ENCODE measurements at places on chromosomes 6 and 20. TPM values are rescaled to one million over a fixed set of nuclear protein-coding genes. Genes with fewer than 3 reads are reported as not detected.
A peak's percentile ranks its signal among the peaks of the same experiment; 100 is the strongest.

DNA sequence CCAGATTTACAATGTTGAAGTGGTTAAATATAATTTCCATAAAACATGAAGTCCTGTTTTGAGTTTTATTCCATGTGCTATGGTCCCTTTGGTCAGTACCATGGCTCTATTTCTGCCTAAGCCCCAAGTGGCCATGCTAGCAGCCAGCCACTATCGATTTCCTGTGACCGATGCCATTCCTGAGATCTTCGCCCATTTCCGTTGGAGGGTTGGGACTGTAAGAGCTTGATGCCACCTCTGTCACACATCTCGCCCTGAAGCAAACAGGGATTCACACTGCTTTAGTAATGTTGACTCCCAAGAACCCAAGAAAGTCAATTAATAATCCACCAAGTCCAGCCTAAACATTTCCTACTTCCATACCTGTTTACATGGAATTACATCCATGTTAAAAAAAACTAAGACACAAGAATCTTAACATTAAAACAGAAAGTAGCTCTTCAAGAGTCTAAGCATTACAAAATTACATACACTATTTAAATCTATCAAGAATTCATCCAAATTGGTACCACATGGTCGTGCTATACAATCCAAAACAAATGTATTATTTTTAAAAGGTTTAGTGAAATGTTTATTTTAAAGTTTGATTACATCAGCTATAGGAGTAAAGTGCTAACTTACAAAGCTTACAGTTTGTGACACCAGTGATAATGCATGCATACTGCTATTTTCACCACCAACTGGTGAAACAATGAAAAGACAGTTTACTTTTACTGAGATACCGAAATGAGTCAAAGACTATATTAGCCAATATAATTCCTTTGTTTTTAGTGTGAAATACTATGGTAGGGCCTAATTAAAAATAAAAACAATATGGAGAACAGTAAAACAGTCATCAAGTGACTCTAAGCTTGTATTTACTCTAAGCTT, 2.5 kb downstream of the RBM39 start:
- DNase-seq = no peak

GRCh38 chr6:127347178-127347577, 3.8 kb upstream of the ECHDC1 start:
- DNase-seq = no peak

- DNase-seq = no peak
Measured at GRCh38 chr6:160507420-160507819, 156.7 kb downstream of the LPA start.

- peak; percentile 83 for DNase-seq
Measured at GRCh38 chr6:7468382-7469081, 72.9 kb upstream of the DSP start.

- DNase-seq = no peak
Measured at GRCh38 chr6:160523223-160523622, 140.9 kb downstream of the LPA start.

DNA sequence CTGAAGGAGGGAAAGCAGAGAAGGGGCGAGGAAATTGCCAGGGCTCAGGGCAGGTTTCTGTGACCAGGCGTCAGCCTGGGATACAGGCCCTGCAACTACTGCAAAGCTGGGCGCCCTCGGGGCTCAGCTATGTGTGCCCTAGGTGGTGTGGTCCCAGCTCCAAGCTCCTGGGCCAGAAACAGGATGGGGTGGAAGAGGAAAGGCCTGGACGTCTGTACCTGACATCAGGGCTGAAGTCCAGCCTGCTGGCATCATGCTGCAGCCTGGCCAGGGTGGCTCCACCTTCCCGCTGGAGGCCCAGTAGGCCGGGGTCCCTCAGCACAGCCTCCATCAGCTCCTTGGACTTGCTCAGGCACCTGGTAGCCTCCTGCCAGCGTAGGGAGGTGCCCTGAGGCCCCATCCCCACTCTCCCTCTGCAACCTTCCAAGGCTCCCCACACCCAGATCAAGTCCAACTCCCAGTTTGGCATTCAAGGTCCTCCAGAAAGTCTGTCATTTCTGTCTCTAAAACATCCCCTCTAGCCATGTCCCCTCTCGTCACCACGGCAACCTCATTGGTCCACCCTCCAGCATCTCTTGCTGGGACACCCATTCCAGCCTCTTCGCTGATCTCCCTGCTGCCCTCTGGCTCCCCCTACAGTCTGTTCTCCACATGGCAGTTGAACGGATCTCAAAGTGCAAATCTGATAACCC, 38.2 kb downstream of the KIAA1755 start:
- DNase-seq = peak; percentile 80

DNA sequence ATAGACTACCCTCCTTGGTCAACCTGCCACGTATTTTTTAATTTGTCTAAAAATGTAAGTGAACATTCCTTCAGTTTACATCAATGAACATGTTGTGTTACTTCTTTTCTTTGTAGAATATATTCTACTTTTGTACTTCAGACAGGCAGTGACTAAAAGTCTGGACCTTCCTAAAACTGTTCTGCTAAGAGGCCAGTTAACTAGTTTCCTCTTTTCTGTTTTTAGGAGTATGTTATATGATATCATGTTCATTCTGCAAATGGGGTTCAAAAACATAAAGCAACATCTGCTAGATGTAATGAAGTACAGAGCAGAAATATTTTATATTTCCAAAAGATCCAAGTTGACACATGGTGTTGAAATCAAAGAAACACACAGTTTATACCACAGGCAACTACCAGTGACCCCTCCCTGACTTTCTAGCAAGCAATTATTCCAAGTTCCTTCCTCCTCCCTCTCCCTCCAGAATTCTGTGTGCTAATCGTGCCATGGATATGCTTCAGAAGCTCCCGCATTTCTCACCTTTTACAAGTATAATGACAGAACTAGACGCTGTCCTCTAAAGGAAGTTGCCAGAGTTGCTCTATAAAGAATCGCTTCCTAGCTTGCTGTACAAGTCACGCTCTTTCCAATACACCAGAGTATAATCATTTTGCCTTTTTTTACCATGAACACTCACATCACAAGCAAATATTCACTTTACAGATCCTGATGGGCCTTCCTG, 64.7 kb downstream of the ARHGAP18 start:
- DNase-seq = no peak

- DNase-seq = no peak
Measured at GRCh38 chr6:124714728-124715127, 247.5 kb upstream of the RNF217 start.

DNA sequence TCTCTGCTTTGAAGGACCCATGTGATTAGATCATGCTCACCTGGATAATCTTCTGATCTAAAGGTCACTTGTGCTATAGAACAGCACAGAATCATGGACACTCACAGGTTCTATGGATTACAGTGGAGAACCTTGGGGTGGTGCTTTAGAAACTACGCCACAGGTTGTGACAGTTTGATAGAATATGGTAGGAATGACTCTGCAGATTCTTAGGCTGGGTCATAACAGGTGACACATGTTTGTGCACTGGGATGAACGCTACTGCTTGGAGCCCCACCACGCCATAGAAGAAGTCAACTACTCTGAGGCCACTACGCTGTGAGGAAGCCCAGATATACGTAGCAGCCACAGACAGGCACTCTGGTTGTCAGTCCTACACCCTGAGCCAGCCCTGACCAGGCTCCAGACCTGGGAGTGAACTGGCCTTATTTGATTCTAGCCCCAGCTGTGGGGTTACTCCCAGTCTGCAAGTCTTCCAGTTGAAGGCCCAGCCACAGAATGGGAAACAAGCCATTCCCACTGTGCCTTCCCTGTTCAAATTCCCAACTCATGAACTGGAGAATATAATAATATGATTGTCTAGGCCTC, 99.0 kb upstream of the SLC24A3 start:
- DNase-seq = no peak

- DNase-seq = no peak
Measured at GRCh38 chr6:152879681-152880080, 103.2 kb downstream of the FBXO5 start.

DNA sequence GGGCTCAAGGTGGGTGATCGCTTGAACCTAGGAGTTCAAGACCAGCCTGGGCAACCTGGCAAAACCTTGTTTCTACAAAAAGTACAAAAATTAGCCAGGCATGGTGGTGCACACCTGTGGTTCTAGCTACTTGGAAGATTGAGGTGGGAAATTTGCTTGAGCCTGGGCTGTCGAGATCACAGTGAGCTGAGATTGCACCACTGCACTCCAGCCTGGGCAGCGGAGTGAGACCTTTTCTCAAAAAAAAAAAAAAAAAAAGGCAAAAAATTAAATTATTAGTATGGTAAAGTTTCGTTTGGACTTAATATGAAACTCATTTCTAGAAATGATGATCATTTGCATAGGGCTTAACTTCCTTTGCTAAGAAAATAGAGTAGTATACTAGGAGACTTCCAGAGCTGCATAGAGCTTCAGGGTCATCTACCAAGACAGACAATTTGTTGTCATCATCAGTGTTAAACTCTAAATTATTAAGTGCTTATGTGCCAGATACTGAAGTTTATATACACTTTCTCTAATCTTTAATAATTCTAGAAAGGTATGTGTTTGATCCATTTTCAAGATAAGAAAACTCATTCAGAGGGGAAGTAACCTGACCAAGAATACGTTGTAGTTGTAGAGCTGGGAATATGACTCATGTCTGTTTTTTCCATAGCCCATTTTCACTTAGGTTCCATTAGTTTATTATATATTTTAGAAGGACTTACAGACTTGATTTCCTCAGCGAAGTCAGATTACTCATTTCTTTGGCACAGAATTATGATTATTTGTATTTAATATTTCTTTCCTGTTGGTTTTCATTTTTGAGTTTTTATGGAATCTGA, 84.5 kb downstream of the SLC16A10 start:
- no peak for DNase-seq

DNA sequence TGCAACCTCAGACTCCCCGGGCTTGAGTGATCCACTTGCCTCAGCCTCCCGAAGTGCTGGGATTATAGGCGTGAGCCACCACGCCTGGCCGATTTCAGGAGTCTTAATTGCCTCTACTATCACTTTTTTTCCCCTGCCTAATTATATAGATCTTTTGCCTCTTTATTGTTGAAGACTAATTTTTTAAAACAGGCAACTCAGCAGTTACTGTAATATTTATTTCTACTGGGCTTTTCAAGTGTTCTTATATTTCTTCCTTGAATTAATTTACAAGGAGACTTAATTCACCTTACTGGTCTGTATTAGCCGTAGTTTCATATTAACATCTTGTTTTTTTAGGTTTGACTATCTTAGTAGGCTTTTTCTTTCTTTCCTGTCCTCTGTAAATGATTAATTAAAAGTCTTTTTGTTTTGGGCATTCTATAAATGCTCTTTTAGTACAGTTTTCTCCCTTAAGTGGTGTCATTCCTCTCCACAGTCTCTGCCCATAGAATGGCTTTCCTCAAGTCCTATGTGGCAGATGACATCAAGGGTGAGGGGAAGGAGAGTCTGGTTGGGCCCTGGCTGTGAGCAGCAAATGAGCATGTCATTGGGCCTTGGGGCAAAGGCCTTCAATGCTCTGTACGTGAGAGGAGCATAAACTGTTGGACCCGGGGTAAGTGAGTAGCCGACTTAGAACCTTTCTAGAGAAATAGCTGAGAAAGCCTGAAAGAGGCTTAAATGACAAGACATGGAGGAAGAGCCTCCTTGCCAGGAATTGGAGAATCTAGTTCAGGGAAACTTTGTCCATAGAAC, 36.0 kb downstream of the ANKS1A start:
- no peak for DNase-seq

DNA sequence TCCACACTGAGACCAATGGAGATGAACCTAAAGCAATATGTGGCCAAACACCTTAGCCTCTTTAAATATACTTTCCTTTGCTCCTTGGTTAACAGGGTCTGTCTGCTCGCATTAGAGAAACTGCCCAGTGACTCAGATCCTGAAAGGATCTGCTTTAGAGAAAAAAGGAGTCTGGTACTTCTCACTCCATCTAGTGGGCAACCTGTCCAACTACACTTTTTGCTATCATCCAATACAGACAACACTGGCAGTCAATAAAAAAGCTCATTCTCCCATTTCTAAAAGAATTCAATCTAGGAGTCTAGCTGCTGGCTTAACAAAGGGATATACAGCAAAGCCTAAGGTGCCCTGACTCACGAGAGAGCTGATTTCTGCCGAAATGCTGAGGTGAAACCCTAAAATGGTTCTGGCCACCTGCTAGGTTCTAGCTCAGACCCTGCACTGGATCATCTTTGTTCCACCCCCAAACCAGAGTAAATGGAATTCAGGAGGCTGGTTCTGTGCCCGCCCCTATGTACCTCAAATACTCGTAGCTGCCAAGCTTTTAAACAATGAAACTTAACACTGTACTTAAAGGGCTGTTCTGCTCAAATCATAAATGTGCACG, 11.5 kb downstream of the GNL1 start:
- no peak for DNase-seq

GRCh38 chr6:108009894-108010293, 51.9 kb upstream of the SEC63 start:
- no peak for DNase-seq

BANF2 gene
- total RNA-seq = not detected

DPPA5 gene
- total RNA-seq = not detected

LAMA2 gene
- total RNA-seq = 344 TPM

MOCS1 gene
- 22.1 TPM for total RNA-seq

WFDC5 gene
- total RNA-seq = not detected

HCK gene
- 5.5 TPM for total RNA-seq

NKX2-4 gene
- not detected for total RNA-seq

TCF15 gene
- 4.8 TPM for total RNA-seq

TUBB2B gene
- 1.2 TPM for total RNA-seq

THBD gene
- total RNA-seq = 27.0 TPM

TFAP2B gene
- not detected for total RNA-seq
